Stimulated activated CD8-positive, alpha-beta memory T cell treated with anti-CD3 and anti-CD28 coated beads, Interleukin-7, amount 100 ng/mL, for 48 hours (primary cell): ENCODE measurements at places on chromosomes 3 and 15.

DNA sequence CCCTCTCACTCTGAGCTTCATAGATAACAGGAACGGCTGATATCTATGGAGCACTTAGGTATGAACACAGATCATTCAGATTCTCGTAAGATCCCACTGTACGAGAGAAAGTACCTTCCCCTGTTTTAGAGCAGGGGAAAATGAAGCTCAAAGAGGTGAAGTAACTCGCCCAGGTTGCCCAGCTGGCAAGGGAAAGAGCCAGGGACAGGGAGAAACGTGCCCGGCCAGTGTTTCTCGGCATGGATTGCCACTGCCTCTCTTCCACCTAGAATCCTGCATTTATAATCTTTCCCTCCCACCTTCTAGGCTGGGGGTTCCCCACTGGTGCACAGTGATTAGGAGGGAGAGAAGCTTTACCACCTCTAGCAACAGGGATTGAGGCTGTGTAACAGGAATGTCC is 39.0 kb downstream of the EHD4 start:
- DNase-seq = no peak

DNA sequence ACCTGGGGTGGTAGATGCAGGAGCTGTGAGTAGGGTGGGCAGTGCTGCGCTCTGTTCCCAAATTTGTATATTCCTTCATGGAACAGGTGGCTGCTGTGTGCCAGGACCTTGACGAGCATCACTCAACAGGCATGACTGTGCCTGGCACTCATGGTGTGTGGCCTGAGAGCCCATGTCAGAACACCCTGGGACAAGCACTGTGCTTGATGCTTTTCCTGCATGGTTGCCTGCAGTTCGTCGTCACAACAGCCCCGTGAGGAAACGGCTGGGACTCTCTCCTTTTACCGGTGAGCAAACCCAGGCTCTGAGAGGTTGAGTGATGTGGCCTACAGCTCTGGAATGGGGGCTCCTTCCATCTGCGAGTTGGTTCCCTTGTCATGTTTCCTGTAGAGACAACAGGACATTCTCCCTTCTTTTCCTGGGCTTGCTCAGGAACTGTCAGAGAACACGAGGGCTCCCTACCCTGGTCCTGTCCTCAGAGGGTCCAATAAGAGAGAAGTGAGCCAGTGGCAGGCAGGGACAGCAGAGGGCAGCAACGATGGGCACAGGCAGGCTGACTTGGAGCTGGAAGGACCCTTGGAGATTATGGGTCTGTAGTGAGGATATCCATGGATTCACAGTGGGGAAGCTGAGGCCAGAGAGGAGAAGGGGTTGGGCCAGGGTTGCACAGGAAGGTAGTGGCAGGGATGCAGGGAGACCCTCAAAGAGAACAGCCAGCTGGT is 37.4 kb downstream of the PRKCD start:
- no peak for DNase-seq

- DNase-seq = no peak
Observed at GRCh38 chr3:48532271-48532976, 24.2 kb downstream of the PFKFB4 start.

DNA sequence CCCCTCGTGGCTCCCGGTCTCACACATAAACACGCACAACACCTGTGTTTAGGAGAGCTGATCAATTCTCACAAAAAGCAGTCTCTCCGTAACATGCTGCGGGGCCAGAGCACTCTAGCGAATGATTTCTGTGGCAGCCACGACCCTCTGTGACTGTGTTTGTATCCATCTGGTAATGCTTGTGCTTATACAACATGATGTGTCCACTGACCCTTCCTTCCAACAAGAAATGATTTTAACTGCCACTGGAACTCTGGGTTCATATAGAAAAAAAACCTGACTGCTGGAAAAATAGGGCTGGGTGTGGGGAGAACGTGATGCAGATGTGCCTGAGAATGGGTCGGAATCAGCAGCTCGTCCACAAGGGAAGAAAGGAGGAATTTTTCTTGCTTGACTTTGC is 410.2 kb downstream of the GAP43 start:
- DNase-seq = no peak

DNA sequence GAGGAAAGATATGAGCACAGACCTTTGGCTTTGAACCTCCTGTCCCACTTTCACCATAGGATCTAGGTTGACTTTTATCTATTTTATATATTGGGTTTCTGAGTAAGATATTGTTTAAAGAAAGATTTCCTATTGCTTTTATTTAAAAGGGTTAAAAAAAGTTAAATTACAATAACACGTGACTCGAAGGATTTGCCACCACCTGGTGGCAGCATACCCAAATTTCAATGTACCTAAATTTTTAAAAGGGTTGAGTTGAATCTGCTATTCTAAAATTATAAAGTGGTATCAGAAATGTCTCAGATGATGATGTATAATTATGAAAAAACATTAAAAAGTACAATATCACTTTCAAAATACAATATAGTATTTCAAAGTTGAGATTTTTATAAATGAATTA is 368.4 kb downstream of the MECOM start:
- no peak for DNase-seq
